Suppressor macrophage treated with lipopolysaccharide for 1 hour (primary cell): ENCODE measurements at places on chromosomes 5 and 9.
A peak's percentile ranks its signal among the peaks of the same experiment; 100 is the strongest.

GRCh38 chr5:112583166-112583565 is 154.5 kb upstream of the APC start:
- no peak for DNase-seq

GRCh38 chr9:80899208-80899607 is 790.1 kb downstream of the TLE1 start:
- DNase-seq, result no peak

DNA sequence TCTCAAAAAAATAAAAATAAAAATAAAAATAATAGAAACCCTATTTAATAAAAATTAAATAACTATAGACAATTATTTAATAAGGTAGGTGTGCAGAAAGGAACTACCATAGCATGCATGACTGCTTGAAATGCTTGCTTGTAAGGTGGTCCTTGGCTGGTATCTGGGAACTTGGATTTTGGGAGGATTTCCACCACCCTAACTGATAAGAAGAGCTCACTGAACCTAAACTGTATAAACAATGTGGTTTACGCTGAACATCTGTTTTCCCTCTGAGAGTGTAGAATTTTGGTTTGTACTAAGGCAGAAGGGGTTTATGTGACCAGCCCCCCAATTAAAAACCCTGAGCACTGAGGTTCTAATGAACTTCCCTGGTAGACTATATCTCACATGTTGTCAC is 31.2 kb downstream of the CPLANE1 start:
- no peak for DNase-seq

GRCh38 chr5:23405316-23406068 is 101.9 kb upstream of the PRDM9 start:
- DNase-seq, result no peak

GRCh38 chr9:19965336-19965735 is 176.5 kb upstream of the SLC24A2 start:
- DNase-seq, result no peak

GRCh38 chr5:15550502-15551112 is 50.6 kb downstream of the FBXL7 start:
- DNase-seq, result no peak

- no peak for DNase-seq
Observed at GRCh38 chr9:15499139-15499538, 11.6 kb downstream of the PSIP1 start.

DNA sequence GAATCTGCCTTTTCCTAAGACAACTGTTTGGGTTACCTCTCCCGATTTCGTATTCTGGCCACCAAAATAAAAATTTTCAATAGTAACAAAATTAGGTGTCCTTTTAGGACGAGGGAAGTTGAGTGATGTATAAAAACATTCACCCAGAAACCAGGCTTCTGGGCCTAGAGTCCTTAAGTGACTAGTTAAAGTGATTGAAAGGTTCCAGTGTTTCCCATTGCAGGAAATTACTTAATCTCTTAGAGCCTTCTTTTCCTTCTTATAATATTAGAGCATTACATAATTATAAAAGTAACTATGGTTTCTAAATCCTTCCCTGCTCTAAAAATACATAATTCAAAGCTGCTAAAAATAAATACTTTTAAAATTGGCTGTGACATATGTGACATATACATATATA is 7.3 kb downstream of the MCIDAS start:
- DNase-seq, result no peak

GRCh38 chr5:115414406-115415142 is 118.1 kb upstream of the CCDC112 start:
- peak; percentile 72 for DNase-seq

GRCh38 chr5:81924442-81924841 is 47.4 kb upstream of the ATG10 start:
- no peak for DNase-seq

- no peak for DNase-seq
Observed at GRCh38 chr5:88716101-88716500, 166.9 kb downstream of the MEF2C start.

DNA sequence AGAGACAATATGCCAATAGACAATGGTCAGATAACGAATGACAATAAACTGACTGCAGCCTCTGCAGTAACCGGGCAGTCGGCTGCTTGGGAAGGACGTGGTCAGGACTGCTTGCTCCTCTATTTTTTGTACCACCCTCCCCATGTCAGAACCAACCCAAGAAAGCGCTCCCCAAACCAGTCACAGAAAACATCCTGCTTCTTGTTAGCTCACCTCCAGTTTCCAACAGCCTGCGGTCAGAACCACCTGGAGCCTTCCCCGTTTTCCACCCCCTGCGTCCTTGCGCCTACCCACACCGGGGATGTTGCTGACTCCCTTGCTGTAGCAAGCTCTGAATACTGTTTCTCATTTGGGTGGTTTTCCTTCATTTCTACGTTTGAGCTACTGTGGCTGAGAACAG is 1.7 kb upstream of the MRNIP start:
- no peak for DNase-seq

DNA sequence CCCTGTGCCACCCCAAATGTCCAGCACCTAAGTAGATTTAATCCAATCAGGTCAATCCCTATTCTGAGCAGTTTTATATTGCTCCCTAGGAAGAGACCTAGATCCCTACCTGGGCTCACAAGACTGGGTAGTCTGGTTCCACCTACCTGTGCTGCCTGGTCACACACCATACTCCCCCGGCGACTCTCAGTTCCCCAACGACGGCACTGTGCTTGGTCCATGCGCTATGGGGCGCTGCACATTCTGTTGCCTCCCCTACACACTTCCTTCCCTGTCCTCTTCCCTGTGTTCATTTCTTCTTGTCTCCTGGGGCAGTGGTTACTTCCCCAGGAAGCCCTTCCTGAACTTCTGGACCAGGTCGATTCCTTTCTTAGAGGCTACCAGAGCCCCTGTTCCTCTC is 109.9 kb upstream of the IL12B start:
- no peak for DNase-seq
